ENCODE measurements at places on chromosomes 4 and X.

DNA sequence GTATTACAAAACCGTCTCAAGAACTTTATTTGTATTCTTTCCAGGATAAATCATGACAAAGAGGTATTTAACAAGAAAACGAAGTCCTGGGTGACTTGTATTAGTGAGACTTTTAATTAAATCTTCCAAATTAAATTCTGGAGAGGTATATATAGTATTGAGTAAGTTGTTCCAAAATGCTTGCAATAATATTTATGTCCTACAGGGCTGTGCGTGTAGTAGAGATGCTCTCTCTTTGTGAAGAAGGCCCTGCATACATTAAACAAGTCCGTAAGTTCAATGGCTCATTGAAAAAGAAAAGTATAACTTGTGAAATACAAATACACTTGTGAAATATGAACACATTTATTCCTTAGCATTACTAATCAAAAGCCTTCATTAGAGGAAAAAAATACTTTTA lies 211.4 kb downstream of the ARHGAP24 start:
- no peak for DNase-seq

GRCh38 chr4:120730777-120731320 lies 191.7 kb downstream of the PRDM5 start:
- no peak for DNase-seq

DNA sequence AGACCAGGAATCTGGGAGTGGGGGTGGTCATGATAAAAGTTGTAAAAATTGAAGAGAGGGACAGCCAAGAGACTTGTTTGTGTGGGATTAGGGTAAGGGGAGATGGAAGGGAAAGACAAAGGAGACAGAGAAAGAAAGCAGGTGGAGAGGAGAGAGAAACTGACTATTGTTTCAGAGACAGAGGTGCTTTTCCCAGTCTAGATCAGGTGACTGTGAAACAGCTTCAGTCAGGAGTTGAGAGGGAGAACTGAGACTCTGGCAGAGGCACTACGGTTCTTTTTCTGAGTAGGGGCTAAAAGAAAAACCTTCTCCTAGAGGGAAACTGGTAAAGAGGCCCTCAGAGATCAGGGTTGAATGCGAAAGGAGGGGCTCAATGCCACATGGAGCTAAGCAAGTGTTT lies 106.4 kb downstream of the KDR start:
- no peak for DNase-seq

GRCh38 chr4:38762560-38762959 lies 20.2 kb downstream of the TLR10 start:
- no peak for DNase-seq

DNA sequence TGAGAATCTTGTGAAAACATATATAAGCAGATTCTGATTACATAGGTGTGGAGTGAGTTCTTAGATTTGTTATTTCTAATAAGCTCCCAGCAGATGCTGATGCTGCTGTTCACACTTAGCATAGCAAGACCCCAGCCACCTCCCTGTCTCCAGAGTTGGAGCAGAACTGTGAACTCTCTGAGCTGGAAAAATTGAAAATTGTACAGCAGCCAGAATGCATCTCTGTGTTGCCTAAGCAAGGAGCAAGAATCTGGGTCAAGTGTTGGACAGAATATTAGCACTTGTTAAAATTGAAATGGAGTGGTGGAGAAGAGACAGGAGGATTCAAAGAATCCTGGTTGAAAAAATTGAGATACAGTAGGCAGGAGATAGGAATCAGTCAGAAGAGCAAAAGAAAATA lies 146.6 kb upstream of the FAM47C start:
- no peak for DNase-seq

- no peak for DNase-seq
Observed at GRCh38 chr4:15945516-15945915, 7.0 kb upstream of the FGFBP1 start.

DNA sequence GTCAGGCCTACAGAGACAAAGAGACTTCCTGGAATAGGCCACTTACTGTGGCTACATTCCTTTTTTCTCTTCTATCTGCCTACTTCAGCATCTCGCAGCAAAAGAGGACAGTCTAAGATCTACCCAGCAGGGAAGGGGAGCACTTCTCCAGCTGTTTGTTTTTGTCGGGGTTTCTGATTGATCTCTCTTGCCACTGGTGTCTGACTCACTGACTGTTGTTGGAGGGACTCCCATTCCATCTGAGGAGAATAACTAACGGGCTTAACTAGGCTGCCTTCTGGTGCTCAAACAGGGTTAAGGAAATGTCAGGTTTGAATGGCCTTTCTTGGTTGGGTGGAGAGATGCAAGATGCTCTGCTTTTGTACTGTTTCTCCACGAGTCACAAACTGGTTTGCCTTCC lies 100.2 kb upstream of the TMEM164 start:
- no peak for DNase-seq

GRCh38 chr4:124437853-124438495 lies 274.6 kb downstream of the ANKRD50 start:
- no peak for DNase-seq

- no peak for DNase-seq
Observed at GRCh38 chr4:56448301-56448700, 12.2 kb downstream of the PAICS start.

GRCh38 chr4:126552321-126552720 lies 1080.4 kb upstream of the INTU start:
- DNase-seq = no peak

GRCh38 chr4:153418558-153418957 lies 47.6 kb upstream of the TMEM131L start:
- no peak for DNase-seq

GRCh38 chr4:84677093-84677492 lies 94.2 kb downstream of the CDS1 start:
- DNase-seq = no peak

DNA sequence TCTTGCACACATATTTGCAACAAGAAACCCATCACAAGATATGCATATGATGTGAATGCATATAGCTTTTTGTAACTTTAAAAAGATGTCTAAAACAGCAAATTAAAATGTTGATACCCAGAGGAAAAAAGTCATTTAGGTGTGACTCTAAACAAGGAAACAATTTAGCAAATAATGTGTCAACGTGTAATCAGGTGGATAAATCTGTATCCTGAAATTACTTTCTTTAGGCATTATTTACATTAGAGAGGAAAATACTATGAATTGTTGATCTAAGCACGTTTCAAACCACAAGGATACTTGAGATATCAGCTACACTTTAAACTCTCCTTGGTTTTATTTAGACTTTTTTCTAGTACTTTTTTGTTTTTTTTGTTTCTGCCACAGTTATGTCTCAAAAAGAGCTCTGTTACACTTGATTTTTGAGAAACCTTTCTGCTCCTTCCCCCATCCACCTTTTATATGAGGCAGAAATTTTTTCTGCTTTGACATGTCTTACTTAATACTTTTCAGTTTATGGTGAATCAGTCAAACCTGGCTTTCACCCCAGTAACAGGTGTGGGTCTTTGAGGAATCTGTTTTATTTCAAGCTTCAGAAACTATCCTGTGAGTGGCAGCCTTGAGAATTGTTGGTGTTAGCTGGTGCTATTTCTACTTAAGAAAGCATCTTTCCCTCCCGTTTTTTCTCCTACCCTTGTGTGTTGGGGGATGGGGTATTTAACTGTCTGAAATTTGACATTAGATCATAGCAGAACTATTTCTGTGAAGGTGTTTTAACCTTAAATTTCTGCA lies 1.9 kb downstream of the NPNT start:
- DNase-seq = no peak

DNA sequence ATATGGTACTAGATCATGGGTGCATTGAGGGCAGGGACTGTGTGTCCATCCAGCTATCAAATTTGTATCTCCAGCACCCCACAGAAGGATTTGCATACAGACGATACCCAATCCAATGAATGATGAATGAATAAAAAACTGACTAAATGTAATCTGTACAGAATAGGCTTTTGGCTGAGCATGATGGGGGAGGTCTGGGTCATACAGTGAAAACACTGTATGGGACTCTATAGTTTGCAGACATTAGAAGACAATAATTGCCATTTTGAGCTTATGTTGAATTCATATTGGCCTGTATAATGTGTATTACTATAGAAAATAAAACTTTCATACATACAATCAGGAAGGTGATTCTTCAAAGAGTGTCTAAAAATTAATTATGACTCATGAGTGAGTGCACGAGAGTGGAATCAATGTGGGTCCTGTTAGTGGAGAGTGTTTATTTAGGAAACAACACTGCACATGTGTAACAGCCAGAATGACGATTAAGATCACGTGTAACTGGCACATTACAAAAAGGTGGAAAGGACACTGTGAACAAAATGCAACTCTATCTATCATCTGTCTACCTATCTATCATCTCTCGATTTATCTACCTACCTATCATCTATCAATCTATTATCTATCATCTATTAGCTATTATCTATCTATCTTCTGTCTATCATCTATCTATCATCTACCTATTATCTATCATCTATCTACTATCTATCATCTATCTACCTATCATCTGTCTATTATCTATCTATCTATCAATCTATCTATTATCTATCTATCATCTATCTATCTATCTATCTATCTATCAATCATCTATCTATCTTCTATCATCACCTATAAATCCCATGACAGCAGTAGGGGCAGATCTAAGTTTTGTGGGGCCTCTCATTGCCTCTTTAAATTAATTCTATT lies 201.3 kb downstream of the PTTG2 start:
- DNase-seq = no peak
